H4 (cell line): ENCODE measurements at places on chromosomes 5 and 9. TPM values are rescaled to one million over a fixed set of nuclear protein-coding genes. Genes with fewer than 3 reads are reported as not detected.

DNA sequence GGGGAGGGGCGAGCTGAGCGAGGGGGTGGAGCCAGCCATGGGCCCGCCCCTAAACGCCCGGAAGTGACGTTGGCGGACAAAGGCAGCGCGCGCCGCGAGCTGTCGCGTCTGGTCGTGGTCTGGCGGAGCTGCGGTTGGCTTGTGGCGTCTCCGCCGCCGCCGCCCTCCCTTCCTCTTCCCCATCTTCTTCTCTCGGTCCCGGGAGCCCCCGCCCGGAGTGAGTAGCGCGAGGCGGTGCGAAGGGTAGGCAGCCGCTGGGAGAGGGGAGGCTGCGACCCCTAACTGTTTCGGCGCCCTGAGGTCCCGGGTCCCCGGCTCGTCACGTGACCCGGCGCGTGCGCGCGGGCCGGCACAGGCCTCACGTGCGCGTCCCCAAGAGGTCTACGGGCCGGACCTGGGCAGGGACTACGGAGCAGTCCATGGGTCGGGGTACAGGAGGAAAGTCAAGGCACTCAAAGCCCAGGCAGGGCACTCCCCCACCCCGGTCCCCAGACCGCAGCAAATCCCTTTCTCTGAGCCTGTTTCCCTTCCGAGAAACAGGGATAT lies at the start of gene NTMT1:
Gene NTMT1, plus strand, starts transcription at position 85 of the 546 bp plus-strand sequence. CDS start 6,541 bp downstream, outside the sequence.
- peak; percentile 71 for DNase-seq

DNA sequence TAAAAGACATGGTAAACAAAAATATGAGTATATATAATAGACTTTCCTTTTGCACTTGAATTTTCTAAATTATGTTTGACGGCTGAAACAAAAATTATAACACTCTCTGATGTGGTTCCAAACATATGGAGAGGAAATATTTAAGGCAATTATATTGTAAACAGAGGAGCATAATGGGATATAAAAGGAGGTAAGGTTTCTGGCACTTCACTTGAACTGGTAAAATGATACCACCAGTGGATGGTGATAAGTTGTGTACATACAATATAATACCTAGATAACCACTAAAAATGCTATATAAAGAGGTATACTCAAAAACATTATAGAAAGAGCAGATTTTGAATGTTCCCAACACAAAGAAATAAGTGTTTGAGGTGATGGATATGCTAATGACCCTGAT lies 192.9 kb upstream of the RAD23B start:
- no peak for DNase-seq

The MAMDC4 gene
- total RNA-seq, result 0.12 and 0.15 TPM in 2 replicates

DNA sequence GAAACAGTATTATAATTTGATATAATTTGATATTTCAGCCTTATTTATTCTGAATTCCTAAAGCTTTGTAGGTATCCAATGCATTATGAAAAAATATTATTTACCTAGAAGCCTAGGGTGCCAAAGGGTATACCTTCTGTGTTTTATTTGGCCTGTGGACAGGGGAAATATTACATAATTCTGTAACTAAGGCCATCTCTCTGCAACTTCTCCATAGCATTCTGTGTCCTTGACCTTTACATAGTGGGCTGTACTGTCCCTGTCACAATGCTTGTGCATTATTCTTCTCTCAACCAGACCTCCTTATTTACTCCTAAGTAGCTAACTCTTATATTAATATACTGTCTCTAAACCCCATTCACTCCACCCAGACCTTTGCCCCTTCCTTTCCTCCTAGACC lies 57.0 kb upstream of the RANBP6 start:
- DNase-seq, result no peak

GRCh38 chr5:116466727-116467464 lies 107.7 kb downstream of the SEMA6A start:
- no peak for DNase-seq

DNA sequence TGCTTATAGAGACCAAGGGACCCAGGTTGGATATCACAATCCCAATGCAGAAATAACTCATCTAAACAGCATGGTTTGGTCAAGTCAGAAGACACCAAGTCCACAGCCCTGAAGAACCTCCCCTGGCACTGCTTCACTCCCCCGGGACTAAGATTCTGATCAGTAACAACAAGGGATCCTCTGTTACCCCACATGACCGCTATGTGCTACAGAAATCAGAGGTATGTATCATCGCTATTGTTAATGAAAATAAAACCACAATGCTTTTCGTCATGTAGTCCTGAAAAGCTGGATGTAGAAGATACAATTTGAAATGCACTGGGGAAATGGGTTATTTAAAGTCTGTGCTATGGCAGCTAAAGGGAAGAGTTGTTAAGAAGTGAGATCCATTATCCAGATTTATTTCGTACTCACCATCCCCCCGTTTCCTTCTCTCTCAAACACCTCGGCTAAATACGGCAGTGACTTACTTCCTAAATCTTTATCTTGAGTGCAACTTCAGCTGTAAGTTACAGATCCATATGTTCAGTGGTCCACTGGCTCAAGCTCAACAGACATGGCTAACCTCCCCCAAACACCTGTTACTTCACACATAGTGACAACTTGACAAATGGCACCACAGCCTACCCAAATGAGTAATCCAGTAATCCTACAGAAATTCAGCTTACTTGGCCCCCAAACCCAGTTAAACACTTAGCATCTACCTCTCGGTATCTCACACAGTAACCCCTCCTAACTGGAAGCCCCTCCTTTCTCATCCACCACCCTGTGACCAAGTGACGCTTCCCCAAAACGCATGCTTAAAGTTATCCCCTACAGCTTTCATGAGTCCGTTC lies 129.2 kb downstream of the MYO10 start:
- DNase-seq, result no peak

The SLC1A1 gene
- total RNA-seq, result 2.5 and 3.0 TPM in 2 replicates

The KLF9 gene
- 15.9 and 17.4 TPM in 2 replicates for total RNA-seq

DNA sequence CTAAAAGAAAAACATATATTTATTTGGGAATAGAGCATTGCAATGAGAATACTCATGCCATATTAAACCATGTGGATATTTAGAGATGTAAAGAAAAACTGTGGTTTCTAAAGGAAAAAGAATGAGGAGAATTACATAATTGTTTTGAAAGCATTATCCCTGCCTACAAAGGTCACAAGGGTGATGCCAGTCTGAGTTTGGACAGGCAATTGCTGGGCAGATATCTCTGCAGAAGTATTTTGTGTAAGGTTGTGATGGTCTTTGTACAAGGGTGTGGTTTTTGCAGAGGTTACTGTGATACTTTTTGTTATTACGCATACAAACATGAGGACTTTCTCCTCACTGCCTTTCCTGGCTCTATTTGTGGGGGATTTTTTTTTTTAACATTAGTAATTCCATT lies 2022.9 kb upstream of the CDH6 start:
- no peak for DNase-seq

GRCh38 chr9:116452634-116453033 lies 234.5 kb upstream of the TRIM32 start:
- no peak for DNase-seq

- DNase-seq, result no peak
Measured at GRCh38 chr9:117927354-117927753, 223.2 kb downstream of the TLR4 start.

The LRRC19 gene
- total RNA-seq, result not detected in 2 replicates

The C9orf50 gene
- total RNA-seq, result not detected in 2 replicates

DNA sequence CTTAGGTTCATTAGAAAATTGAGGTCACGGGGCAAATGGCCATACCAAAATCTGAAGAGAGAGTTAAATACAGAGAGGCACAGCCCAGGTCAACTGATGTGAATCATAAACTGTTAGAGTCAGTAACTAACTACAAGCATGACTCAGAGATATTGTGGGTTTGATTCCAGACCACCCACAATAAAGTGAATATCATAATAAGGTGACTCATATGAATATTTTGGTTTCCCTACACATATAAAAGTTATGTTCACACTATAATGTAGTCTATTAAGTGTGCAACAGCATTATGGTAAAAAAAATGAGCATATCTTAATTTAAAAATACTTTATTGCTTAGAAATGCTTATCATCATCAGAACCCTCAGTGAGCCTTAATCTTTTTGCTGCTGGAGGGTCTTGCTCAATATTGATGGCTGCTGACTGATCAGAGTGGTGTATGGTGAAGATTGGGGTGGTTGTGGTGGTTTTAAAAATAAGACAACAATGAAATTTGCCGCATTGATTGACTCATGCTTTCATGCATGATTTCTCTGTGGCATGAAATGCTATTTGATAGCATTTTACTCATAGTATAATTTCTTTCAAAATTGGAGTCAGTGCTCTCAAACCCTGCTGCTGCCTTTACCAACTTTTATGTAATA lies 53.1 kb upstream of the EDIL3 start:
- DNase-seq, result peak; percentile 83

GRCh38 chr9:73234008-73234360 lies 82.3 kb downstream of the ANXA1 start:
- no peak for DNase-seq

The ZNF367 gene
- total RNA-seq, result 9.9 and 11.6 TPM in 2 replicates

The BNIP1 gene
- 25.2 and 39.2 TPM in 2 replicates for total RNA-seq

DNA sequence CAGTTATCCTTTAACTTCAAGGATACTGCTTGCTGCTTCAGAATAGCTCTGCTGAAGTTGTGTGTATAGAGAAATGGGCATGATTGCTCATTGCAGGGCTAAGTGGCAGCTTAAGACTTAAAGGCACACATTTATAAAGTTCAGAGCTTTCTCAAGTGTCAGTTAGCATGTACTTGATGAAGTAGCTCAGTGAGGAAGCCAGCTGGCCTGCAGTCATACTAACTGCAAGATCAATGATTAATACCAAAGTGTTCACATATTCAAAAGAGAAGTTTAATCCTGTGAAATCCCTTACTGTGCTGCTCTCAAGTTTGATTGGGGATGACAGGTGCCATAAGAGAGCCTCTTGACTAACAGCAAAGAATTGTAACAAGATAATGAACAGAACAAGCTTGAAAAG lies 483.4 kb upstream of the NUDT12 start:
- no peak for DNase-seq

The OTULINL gene
- total RNA-seq, result 1.1 and 1.2 TPM in 2 replicates

The IFNA21 gene
- total RNA-seq, result 0.15 TPM in 1 of 2 replicates, not detected in the other

- no peak for DNase-seq
Measured at GRCh38 chr9:124008694-124009530, 2.7 kb upstream of the LHX2 start.

GRCh38 chr5:142881076-142881783 lies 111.1 kb downstream of the ARHGAP26 start:
- peak; percentile 17 for DNase-seq

GRCh38 chr9:38149647-38150046 lies 80.6 kb upstream of the SHB start:
- no peak for DNase-seq

DNA sequence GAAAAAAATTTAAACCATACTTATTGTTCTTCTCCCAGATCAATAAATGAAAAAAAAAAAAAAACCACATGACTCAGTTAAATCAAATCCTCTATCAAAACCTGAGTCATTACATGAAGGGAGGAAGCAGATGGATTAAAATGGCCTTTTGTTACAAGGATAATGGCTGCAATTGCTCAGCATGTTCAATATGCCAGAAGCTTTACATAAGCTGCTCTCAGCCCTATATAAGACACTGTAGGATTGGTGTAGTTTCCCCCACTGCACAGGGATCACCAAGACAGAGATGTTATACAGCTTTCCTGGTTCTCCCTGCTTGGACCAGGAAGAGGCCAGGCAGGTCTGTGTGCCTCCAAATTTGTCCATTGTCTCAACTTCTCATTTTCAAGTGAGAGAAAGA lies 101.6 kb upstream of the MAP1B start:
- no peak for DNase-seq

- DNase-seq, result peak; percentile 43
Measured at GRCh38 chr5:14920121-14920520, 48.5 kb upstream of the ANKH start.

DNA sequence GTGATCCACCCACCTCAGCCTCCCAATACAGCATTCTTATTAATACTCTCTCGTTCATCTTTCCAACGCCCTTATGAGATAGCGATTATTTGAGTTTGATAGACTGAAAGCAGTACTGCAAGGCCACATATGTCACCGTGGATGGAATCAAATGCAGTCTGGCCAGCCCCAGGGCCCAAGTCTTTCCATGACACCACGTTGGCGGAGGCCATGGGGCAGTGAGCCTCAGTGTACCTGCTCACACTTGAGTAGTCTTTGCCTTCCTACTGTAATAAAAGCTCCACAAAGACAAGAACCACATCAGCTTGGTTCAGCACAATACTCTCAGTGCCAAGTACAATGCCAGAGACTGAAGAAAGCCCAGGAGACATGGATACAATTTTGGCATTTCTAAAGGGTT lies 88.5 kb downstream of the TTLL11 start:
- DNase-seq, result no peak

DNA sequence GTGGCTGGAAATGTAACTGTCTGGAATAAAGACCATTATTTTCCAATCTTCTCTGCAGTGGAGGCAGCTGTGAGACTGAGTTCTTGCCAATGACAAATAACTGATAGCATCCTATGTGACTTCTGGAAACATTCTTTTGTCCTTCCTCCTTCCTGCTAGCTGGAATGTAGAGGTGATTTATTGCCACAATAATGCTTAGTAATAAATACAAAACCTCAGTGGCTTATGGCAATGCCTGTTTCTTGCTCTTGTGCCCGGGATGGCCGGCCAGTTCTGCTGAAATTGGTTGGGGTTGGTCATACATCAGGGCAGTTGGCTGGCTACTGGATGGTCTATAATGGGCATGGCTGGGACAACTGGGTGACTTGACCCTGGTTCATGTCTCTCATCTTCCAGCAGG lies 12.2 kb upstream of the TEX48 start:
- DNase-seq, result no peak

GRCh38 chr5:168935183-168935582 lies 356.0 kb upstream of the PANK3 start:
- DNase-seq, result no peak

The PFN3 gene
- total RNA-seq, result not detected in 2 replicates

DNA sequence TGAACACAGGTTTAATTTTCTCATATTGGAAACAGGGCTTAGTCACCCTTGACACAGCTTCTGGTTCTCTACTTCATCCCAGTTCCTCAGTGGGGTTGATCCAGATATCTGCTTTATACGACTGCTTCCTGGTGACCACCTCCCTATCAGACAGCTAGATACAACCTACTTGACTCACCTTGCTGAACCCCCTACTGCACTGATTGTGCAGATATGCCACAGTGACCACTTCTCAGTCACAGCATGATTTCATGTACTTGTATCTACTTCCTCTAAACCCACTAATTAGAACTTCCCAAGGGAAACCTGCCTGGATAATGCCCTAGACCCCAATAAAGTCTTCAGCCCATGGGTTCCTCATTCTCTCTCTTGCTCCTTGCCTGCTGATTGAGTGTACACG lies 18.4 kb upstream of the RFK start:
- no peak for DNase-seq
